Stimulated activated CD8-positive, alpha-beta memory T cell treated with anti-CD3 and anti-CD28 coated beads, Interleukin-4, amount 100 ng/mL, for 1 hour (primary cell): ENCODE measurements at places on chromosomes 11 and 22.

GRCh38 chr11:11036848-11037732, 179.2 kb upstream of the ZBED5 start:
- no peak for DNase-seq

DNA sequence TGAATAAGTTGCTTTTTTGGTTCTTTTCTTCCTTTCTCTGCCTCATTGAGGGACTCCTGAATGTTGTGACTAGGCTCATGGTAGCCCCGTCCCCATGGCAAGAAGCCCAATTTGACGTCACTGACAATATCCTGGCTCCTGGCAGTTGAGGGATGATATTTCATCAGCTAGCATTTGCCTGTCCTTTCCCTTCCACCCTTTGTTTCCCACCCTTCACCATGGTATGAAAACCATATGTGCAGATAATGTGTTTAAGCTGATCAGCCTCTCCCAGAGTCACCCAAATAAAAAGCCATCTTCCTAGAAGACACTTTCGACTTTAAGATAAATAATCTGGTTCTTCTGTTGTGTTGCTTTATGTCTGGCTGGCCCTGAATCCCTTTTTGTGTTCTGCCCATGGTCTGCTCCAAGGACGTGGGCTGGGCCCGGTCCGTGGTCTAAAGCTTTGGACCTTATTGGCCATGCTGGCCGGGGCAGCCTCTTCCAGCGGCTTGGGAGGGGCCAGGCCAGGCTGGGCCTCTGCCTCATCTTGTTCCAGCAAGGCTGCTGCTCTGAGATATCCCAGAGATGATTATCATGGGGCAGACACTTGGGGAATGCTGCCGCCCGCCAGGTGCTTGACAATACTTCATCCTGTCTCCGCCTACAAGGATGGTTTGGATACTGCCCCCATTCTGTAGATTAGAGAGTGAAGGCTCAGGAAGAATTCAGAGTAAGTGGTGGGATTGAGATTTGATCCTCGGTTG, 5.1 kb downstream of the TSPAN18 start:
- DNase-seq = no peak

GRCh38 chr11:93532281-93532789, 10.9 kb downstream of the SMCO4 start:
- DNase-seq = no peak

GRCh38 chr11:82673631-82674030, 60.0 kb downstream of the FAM181B start:
- DNase-seq = no peak

DNA sequence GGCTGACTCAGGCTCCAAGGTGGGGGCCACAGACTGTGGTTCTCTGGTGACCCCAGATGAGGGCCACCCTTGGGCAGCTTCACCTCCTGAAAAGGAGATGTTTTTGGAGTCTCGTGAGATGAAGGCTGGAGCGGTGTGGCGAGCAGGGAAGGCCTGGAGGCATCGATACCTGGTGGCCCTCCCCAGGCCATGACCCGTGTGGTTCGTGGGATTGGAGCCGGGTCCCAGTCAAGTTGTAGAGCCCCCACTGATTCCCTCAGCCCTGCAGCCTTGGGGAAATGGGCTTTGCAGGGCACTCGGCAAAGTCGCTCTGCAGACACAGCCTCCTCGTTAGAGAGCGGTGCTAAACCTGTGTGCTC, 1083.4 kb downstream of the BRD1 start:
- no peak for DNase-seq

GRCh38 chr22:19208287-19208847, 29.8 kb upstream of the SLC25A1 start:
- DNase-seq = no peak

GRCh38 chr11:35207471-35208403, 68.8 kb downstream of the CD44 start:
- no peak for DNase-seq

DNA sequence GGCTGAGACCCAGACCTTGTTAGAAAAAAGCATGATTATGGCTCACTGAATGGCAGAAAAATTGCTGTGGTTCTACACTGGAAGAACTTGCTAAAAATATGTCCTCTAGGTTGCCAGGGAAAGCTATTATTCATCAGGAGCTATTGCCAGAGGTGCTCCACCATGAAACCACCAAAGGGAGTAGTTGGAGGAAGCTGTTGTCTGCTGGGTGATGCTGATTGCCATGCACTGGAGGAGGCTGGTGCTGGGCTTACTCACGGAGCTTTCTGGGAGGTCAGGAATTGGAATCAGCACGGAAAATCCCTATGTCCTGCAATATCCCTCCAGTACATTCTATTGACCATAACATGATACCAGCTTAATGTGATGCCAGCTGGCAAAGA, 199.6 kb upstream of the ZBED5 start:
- DNase-seq = no peak

DNA sequence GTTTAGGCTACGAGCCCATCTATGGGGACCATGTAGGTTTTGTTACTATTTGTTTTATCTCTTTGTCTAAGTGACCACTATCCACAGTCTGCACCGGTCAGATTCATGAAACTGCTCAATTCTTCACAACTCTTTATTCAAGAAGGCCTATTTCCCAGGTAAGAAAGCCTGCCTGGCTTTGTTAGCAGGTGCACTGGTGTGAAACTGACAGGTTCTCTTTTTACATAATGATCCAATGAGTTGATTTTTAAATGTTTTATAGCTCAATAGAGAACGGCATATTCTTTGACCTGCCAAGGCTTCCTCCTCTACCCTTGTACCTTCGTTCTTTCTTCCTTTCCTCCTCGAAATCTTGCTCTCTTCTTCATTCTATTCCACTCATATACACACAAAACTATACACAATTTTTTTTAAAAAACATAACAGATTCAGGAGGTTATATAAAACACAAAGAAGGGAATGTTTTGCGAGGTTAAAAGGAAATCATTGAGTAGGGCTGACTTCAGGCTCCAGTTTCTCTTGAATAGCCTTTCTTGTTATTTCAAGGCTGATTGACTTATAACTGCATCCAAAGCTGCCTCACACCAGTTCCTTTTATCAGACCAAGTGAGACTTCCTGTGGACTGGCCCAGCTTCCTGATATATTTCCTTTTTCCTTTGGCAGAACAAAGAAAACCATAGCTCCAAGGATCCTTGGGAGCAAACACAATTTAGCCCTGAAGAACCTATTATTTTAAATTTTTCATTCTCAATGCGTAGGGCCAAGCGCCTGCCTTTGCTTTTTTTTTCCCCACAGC, 11.4 kb downstream of the FLI1 start:
- no peak for DNase-seq

GRCh38 chr11:113147249-113147648, 167.1 kb upstream of the TTC12 start:
- DNase-seq = no peak

DNA sequence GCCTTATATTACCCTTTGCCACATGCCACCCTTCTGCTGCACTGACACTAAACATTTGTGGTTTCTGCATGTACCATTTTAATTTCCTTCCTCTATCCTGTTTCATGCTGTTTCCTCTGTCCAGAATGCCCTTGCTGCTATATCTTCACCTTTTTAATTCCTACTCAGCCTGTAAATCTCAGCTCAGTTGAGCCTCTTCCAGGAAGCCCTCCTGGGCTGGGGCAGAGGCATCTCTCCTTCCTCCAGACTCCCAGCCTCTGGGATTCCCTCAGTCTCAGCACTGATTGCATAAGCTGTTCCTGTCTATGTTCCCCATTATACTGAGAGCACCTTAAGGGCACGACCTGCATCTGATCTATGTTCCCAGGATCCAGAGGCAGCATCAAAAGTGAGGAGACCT, 98.7 kb downstream of the RNF169 start:
- DNase-seq = no peak

DNA sequence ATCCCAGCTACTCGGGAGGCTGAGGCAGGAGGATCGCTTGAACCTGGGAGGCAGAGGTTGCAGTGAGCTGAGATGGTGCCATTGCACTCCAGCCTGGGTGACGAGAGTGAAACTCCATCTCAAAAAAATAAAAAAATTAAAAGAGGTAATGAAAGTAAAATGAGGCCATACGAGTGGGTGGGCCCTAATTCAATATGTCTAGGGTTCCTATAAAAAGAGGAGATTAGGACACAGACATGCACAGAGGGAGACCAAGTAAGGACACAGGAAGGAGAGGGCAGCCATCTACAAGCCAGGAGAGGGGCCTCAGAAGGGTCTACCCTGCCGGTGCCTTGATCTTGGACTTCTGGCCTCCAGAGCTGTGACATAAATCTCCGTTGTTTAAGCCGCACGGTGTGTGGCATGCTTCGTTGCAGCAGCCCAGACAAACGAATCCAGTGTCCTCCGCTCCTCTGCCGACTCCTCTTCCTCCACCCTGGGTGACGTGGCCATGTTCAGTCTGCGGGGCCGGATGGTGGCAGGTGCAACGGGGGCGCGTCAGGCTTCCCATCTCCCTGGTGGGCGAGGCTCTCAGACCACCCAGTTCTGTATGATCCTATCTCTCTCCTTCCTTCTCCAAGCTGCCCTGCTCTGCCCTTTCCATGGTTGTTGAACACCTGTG, 51.6 kb upstream of the PARVG start:
- no peak for DNase-seq

- no peak for DNase-seq
These were observed 133.1 kb upstream of the TBCEL start for GRCh38 chr11:120890609-120891320.

- DNase-seq = no peak
These were observed 231.7 kb downstream of the DYNC2H1 start for GRCh38 chr11:103340956-103341355.

DNA sequence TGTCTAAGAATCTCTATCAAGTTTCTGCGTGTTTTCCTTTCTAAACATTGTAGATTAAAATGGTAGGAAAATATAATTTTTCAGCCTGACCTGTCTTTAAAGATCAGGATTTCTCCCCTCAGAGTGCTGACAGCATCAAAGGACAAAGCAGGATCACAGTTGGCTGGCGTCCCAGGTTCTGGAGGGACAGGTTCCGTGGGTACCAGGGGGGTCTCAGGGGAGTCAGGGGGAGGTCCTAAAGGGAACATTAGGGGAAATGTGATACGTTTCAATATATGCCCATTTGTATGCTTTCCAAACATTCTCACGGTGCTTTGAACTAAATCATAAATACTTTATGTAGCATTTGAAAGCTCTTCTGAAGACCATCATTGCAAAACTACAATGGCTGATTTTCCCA, 3.4 kb downstream of the MMP3 start:
- no peak for DNase-seq

DNA sequence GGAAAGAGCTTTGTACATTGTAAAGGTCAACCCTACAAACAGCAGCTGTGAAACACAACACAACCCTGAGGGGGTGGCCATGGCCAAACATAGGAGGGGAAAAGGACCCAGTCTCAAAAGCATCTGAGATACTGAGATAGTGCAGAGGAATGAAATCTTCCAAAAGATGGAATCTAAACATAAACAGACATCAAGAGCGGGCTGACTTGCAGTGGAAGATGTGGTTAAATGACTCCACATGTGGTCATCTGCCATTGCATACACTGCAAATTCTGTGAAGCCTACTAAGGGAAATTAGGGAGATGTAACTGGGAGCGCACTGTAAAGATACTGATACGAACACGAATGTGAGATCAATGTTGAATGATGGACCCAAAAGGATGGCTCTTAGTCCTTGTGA, 22.0 kb downstream of the BDNF start:
- no peak for DNase-seq

DNA sequence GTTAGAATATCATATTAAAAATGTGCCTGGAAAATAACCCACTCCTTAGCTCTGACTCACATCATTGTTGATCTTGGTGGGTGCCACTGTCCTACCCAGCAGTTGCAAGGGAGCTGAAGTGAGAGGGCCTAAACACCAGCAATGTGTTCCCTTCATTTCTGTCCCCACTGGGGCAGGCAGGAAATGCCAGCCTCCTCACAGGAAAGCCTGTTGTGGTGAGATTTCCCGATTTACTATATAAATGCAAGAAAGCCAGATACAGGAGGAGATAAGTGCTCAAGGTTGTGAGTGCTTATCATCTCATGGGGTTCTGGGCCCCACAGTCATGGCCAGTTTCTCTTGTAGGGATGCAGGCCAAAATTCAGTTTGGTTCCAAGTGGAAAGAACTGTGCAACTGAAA, 15.8 kb upstream of the FLI1 start:
- DNase-seq = no peak

DNA sequence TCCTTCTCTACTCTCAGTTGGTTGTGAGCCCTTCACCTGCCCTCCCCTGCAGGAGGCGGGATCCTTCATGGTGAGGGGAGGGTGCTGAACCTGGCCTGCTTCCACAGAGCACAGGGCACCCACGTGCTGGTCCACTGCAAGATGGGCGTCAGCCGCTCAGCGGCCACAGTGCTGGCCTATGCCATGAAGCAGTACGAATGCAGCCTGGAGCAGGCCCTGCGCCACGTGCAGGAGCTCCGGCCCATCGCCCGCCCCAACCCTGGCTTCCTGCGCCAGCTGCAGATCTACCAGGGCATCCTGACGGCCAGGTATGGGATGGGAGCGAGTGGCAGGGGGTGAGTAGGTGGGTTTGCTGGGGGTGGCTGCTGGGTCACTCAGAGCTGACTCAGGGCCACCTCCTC, 6.3 kb downstream of the SSH3 start:
- no peak for DNase-seq

DNA sequence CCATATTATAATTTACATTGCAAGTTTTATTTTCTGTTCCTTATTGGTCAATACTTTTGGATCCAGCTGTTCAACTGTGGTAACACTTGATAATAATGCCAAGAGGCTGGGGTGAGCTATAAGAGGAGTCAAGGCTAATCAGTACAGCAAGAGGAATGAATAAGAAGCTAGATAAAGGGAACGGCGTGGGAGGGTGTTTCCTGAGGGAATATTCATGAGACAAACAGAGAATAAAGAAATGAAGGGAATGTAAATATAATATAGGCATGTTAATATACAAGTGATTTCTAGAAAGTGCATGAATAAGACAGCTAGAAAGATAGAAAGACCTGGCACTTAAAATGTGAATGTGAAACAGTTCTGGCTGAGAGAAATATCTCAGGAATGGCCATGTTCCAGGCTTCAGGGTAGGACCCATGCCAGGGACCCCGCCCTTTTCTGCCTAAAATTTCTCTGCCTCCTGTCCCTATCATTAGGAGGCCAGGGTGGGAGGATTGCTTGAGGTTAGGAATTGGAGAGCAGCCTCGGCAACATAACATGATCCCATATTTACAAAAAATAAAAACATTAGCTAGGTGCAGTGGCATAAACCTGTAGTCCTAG, 3.9 kb downstream of the OR51B4 start:
- no peak for DNase-seq

- DNase-seq = no peak
These were observed 96.1 kb upstream of the BID start for GRCh38 chr22:17870407-17870806.

GRCh38 chr11:104581246-104581980, 316.8 kb downstream of the CASP12 start:
- no peak for DNase-seq

GRCh38 chr11:94511932-94512781, at the start of gene C11orf97:
TSS of gene C11orf97 (plus strand) at chr11:94512461. CDS start at chr11:94512529, 68 bp downstream.
- DNase-seq = no peak
